ENCODE measurements at places on chromosomes 7 and 10.

GRCh38 chr7:29929018-29929807 is 60.4 kb downstream of the SCRN1 start:
- no peak for DNase-seq

GRCh38 chr7:72309476-72309875 is 102.7 kb downstream of the CALN1 start:
- DNase-seq = no peak

DNA sequence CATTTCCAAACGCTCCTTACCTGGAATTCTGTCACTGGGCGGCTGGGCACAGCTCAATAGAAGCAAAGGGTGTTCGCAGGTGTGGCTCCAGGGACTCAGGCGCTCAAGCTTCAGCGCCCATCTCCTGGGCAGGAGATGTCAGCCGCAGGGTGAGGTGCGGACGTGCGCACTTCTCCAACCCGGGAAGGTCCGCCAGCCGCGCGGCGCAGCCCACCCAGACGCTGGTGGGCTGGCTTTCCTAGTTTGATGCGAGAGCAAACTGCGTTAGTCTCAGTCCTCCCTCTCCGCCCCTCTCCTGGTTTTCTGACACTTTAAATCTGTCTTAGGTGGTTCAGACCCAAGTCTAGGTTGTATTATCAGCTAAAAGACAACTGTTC is 267 bp downstream of the CALCR start:
- no peak for DNase-seq

GRCh38 chr10:103470761-103471653 is 8.0 kb downstream of the CALHM3 start:
- peak; percentile 73 for DNase-seq

DNA sequence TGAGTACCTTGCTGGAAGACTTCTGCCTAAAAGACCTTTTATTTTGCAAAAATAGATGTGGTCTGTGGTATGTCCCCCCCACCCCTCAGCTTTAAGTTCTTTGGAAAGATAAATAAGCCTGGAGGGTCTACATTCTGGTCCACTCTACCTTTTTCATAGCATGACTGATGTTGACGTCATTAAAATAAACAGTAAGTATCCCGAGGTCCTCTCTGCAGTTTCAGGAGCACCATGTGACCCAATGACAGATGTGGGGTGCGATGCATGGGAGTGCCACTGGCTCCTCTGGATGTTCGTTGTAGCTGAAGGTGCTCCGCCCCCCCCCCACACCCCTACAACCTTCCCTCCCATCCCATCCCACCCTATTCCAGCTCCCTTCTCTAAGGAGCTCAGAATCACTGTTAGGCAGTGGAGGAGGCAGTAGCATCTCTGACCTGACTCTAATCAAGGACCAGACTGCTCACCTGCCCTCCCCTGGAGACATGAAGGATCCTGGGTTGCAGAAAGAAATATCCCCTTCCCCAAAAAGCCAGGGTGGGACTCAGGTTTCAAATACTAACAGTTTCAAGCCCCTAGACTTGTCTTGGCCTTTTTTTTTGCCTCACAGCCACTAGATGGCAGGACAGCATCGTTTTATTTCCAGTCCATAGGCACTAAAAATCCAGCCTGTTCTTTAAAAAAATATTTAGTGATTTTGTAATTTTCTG is 25.1 kb downstream of the CASP7 start:
- DNase-seq = no peak

- no peak for DNase-seq
Measured at GRCh38 chr10:30935078-30935477, 96.6 kb downstream of the ZNF438 start.

DNA sequence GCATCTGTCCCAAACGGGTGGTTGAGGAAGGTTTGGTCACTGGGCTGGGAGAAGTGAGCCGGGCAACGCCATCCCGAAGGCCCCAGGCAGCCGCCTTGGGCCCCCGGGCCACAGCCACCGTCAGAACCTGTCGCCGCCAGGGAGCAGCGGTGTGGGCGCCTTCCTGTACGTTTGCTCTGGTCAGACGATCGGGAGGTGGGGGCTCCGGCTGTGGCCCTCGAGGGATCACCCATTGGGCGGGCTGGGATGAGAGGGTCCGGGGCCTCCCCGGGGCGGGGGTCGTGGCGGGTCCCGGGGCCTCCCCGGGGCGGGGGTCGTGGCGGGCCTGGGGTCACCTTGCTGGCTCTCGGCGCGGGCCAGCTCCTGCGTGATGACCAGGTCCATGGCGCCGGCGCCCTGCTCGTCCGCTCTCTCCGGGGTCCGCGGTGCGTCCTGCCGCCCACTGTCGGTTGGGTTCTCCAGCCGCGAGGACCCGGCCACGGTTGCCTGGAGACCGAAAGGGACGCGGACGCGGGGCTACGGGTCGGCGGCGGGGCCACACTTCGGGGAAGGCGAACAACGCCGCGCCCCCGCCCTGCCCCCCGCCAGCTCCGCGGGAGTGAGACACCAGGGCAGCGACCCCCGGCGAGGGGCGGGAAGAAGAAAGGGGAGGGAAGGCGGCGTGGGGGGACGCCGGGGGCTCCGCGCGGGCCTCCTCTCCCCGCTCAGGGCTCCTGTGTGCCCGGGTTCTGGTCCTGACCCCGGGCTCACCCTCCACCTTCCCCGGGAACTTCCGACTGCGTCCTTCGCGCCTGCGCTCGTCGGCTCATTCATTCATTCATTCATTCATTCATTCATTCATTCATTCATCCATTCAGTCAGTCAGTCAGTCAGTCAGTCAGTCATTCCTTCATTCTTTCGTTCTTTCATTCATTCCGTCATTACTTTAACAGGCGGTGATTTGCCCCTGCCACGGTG is at the start of gene CFAP46:
CFAP46 (minus strand) TSS at position 470 of the 957 bp plus-strand sequence; CDS start at position 384, 86 bp downstream.
- DNase-seq = no peak

Data from ureter (tissue), 1 donor.